ENCODE measurements at places on chromosomes 2 and 18. TPM values are rescaled to one million over a fixed set of nuclear protein-coding genes. Genes with fewer than 3 reads are reported as not detected.

Gene BOLL
- not detected for total RNA-seq

Gene RBMS1
- 22.0 TPM for total RNA-seq

Gene PKDCC
- 3.8 TPM for total RNA-seq

Gene DOK6
- total RNA-seq, result 2.3 TPM

Gene ST8SIA5
- 0.38 TPM for total RNA-seq

Gene KATNAL2
- 1.5 TPM for total RNA-seq

Measured in A375 (cell line).